ENCODE measurements at places on chromosomes 12 and 14. TPM values are rescaled to one million over a fixed set of nuclear protein-coding genes. Genes with fewer than 3 reads are reported as not detected.

DNA sequence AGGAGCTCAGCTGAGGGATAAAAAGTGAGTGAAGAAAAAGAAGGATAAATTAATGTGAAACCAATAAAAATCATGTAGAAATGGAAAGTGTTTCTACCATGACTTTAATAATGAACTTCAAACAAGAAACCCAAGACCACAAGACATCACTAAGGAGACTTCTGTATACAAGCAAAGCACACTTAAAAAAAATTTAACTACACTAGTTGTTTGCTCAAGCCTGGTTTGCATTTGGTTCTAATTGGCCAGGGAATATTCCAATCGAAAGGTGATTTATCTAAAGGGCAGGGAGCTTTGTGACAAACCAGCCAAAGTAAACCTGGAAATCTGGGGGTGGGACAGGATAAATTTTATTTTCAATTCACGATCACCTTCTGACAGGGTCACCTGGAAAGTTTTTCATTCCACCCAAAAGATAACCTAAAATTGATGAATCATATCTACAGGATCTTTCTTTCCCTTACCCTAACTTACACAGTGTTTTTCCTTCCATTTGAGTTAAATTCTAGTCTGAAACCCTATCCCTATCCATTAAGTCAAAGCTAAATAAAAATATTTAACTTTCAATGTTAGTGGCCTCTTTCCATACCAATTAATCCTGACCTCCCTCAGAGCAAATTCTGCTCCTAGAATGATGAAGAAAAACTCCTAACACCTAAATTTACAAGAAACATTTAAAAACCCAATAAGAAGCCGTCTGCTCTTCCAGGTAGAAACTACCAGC, 2.6 kb downstream of the EGLN3 start:
- no peak for DNase-seq

DNA sequence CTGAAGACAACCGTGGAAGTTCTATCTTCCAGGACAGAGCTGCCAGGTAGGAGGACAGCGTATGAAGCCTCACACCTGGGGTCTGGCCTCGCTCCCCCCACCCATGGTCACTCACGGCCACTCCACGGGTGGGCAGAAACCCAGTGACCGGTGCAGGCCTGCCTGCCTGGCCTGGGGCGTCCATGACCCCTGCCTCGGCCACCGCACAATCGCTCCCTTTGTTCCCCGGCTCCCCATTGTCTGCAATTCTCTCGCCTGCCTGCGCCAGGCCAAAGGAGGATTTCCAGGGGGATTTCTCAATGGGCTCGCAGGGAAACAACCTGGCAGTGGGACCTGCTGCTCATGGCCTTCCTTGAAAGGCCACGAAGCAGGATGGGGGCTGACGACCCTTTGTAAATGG, 22.6 kb downstream of the CCDC85C start:
- DNase-seq = no peak

DNA sequence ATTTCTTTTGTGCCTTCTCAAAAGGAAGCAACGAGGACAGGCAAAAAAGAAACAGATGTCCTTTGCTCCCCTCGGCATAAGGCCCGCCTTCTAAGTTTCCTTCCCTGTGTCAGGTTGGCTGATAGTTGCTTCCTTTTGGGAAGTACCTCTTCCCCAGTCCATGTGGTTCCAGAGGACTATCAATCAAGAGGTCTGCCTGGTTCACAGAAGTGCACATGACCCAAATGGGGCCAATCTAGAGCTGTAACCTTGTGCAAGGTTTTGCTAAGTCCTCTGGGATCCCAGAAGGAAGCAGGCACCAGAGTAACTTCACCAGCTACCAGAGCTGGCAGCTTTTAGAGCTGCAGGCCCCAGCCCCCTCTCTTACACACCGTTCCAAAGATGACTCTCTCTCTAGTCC, 42.6 kb downstream of the TMEM63C start:
- DNase-seq = no peak

- DNase-seq = no peak
Measured at GRCh38 chr12:94109160-94109559, 39.2 kb upstream of the PLXNC1 start.

GRCh38 chr12:124687917-124688316, 120.5 kb upstream of the NCOR2 start:
- DNase-seq = no peak

DNA sequence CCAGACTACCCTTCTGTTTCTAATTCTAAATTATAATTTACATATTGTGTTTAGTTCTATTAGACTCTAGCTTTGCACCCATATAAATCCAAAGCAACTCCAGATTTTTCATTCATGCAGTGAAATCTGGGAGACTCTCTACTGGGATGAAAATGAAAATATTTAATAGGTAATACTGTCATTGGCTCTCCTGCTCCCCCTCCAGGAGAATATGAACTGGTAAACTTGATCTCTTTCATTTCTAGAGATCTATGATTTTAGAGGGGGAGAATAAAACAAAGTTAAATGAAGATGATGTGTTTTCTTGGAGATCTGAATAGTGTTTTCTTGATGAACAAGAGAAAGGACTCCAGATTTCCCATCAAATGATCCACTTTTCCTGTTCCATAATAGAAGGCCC, 104.3 kb upstream of the TMCC3 start:
- no peak for DNase-seq

DNA sequence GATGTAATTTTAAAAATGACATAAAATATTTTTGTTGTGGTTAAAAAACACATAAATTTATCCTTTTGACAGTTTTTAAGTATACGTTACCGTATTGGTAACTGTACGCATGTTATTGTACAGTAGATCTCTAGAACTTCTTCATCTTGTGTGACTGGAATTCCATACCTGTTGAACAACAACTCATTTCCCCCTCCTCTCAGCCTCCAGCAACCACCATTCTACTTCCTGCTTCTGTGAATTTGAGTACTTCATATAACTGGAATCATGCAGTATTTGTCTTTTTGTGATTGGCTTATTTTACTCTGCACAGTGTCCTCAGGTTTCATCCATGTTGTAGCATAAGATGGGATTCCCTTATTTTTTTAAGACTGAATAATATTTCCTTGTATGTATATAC, 113.6 kb upstream of the ATF1 start:
- no peak for DNase-seq

GRCh38 chr12:131869871-131870418, 24.5 kb upstream of the ULK1 start:
- DNase-seq = no peak

- no peak for DNase-seq
Measured at GRCh38 chr12:114167431-114167830, 201.3 kb upstream of the RBM19 start.

DNA sequence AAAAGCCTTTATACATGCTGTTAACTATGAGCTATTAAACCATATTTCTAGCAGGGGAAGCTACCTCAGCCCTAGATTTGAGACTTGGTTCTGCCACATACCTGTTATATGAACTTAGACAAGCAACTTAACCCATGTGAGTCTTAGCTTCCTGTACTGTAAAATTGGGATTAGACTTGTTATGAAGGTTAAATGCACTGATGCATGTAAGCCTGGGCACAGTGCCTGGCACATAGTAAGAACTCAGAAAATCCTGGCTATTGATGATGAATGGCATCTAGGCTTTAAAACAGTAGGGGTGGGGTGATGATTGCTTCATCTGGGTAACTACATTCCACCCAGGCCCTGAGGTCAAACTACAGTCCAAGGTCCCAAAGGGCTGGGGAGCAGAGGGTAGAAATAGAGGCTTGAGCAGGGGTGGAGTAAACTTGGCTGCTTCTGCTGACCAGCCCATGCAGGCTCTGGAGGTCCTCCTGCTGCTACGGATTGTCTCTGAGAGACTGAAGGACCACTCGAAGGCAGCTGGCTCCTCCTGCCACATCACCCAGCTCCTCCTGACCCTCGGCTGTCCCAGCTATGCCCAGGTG, 11.3 kb downstream of the ESPL1 start:
- no peak for DNase-seq

DNA sequence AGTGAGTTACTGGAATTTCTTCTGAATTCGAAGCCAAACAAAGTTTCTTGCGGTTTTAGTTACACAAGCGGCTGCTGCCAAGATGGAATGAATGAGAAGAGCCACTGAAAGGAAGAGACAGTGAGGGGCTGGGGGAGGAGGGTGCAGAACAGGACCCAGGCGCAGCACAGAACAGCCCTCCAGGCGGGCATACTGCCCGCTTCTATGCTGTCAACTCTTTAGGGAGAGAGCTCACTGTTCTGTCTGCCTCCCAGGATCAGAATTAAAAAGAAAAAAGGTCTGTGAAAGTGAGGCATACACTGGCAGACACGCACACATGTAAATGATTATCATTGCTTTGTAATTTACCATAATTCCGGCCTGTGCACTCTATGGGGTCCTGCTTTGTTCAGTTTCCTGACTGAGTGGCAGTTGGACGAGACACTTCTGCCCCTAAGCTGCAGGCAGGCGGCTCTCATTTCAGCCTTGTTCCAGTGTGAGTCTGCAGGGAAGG, 231.6 kb downstream of the CACNA1C start:
- DNase-seq = no peak

DNA sequence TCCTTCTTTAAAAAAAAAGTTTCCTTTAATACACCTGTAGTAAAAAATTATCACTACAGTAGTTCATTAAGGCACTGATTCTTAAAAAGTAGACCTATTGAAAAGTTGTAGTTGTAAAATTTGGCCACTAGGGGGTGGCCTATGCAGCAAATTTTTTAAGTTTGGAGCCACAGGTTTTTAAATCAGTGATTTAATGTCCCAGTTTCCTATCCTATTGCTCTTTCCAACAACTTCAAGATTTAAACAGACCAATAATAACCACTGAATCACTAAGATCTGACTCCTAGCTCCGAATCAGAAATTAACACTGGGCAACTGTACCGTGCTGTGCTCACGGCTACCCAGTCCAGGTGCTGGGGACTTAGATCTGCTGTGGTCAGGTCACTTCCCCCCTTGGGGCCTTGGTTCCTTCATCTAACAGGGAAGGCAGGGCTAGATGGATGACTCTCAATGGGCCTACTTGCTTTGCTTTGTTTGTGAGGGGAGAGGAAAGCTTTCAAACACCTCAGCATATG, 279.3 kb downstream of the MED13L start:
- no peak for DNase-seq

- peak; percentile 41 for DNase-seq
Measured at GRCh38 chr12:120761519-120761934, 35.9 kb downstream of the ACADS start.

- DNase-seq = no peak
Measured at GRCh38 chr14:57051633-57052032, 217.1 kb downstream of the EXOC5 start.

DNA sequence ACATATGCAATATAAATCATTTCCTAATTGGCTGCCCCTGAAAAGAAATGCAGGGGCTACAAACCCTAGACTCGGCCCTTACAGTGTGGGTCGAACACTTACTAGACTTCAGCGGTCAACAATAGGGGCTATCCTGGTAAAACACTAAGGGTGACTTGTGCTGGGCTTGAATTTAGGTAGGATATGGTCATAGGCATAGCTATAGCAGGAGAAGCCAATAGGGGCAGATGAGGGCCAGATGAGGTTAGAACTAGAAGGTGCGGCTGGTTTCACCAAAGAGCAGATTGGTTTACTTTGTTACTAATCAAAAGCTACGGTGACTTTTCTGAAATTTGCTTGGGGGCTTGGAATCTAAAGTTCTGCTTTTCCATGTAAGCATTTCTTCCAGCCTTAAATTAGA, 282.3 kb upstream of the DIO2 start:
- DNase-seq = no peak

GRCh38 chr14:25848601-25849000, 749.2 kb downstream of the NOVA1 start:
- no peak for DNase-seq

- no peak for DNase-seq
Measured at GRCh38 chr12:107026806-107027635, 40.1 kb upstream of the MTERF2 start.

- no peak for DNase-seq
Measured at GRCh38 chr14:95088665-95089064, 68.7 kb downstream of the DICER1 start.

Gene COX8C
- total RNA-seq = not detected

Gene CNPY2
- 23.3 TPM for total RNA-seq

Gene SOAT2
- total RNA-seq = not detected

Gene AICDA
- not detected for total RNA-seq

Gene PRH2
- total RNA-seq = not detected

Gene HPD
- not detected for total RNA-seq

Gene CLEC1A
- total RNA-seq = 0.08 TPM

Gene RNFT2
- total RNA-seq = 1.2 TPM
